Right forelimb (tissue), 1 donor: ENCODE measurements at places on chromosomes 13 and 19.

DNA sequence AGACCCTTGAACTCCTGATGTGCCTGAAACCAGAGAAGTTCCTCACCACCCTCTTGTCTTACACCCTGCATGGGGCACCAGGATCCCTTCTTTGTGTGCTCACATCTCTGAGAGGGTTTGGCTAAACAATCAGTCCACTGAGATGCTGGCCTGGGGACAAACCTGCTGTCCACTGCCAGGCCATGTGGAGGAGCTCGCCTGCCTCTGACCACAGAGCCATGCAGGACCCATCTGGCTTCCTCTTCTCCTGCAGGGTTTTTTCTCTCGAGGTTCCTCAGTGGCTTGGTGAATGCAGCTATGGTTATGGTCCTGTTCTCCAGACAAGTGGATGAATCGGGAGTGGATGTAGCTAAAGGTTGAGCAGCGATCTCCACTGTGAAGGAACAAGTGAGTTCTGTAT lies 49.1 kb upstream of the MEDAG start:
- DNase-seq = no peak

GRCh38 chr19:55340784-55341147 lies 1.1 kb downstream of the KMT5C start:
- peak; percentile 50 for DNase-seq

DNA sequence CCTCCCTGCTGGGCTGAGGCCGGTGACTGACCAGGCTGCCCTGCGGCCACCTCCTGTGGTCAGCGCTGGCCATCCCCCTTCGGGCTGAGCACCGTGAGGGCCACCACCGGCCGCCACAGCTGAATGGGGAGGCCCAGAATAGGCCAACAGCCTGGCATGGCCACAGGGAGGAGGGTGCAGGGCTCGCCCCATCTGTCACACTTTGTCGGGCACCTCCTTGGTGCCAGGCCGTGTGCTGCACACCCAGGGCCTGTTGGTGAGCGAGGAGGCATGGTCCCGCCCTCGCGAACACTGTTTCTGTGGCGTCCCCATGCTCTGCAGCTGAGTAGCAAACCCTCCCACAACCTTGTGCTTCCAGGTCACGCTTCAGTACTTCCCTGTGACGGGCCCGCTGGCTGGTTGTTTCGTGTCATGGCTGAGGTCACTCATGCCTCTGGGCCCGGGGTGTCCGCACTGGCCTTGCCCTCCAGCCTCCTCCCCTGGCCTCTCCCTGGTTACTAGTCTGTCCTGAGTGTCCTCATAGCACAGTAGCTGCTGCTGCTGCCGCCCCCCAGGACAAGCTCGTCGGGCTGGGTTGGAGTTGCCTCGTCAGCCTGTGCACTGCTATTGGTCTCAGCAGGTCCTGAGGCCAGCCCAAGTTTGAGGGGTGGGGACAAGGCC lies 15.2 kb downstream of the EPN1 start:
- no peak for DNase-seq

- DNase-seq = peak; percentile 72
Observed at GRCh38 chr19:4064496-4065260, 2.0 kb downstream of the ZBTB7A start.

DNA sequence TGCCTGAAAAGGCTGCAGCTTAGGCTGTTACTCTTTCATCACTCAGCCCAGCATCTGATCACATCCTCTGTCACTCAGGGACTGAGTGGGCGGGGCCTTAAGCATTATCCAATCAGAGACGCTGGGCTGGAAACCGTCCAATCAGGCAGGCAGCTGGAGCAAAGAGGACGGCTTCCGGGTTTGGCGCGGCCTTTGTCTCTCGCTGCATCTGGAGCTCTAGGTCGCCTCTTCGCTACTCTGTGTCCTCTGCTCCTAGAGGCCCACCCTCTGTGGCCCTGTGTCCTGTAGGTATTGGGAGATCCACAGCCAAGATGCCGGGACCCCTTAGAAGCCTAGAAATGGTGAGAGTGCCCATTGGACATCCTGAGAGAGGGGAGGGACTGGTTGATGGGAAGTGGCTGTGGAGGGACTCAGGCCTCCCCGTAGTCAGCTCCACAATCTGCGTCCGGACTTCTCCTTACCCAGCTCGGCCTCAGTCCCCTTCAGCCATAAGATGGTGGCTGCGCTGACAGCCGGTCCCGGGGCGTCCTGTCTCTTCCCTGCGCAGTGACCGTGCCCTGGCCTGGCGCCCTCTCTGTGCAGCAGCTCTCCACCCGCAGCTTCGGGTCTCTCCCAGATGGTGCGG lies at the start of gene ZNF486:
Gene ZNF486, plus strand, starts transcription at position 195 of the 625 bp plus-strand sequence. Its CDS starts 117 bp downstream, at position 312.
- DNase-seq = peak; percentile 97

- DNase-seq = no peak
Observed at GRCh38 chr13:88704600-88705275, 1033.6 kb downstream of the SLITRK5 start.

DNA sequence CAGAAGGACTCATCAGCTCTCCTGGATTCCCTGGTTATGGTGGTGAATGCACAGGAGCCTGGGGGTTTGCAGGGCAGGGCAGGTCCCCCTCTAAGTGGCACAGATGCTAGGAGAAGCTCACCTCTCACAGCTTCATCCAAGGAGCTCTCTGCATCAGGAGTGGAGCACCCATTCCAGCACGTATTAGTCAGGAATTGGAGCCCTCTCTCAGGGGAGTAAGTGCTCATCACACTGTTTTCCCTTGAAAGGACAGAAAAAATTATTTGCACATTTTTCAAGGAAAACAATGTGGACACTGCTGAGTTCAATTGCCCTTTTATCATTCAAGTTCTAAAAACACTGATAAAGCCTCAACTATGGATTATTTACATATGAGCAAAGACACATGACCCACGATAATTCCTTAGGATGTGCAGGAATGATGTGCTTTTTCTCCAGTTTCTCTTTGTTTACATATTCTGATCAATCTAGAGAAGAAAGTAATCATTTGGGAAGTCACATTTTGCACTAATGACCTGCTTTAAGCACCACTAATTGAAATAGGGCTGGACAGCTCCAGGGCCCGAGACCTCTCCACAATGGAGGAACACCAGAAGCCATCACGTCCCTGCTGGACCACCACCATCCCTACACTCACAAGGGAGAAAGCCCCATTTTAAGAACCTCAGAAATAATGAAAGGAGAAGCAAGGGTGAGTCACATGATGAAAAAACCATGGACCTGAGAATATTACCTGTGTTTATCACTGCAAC lies 40.6 kb downstream of the SOHLH2 start:
- no peak for DNase-seq

DNA sequence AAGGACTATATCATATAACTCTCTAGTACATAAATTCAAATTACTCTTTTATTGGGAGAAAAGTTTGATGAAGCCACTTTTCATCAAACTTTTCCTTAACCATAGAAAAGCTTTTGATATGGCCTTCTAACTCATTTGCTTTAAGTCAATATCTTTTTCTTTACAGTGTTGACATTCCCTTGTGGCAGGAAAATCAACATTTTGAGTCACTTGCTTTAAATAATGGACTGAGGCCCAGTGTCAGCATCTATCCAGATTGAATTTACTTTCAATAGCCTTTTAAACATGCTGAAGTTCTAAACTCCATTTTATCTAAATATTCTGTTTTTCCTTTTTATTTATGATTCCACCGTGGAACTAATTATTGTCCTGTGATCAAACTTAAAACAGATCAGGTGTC lies 62.7 kb downstream of the PCDH9 start:
- no peak for DNase-seq

DNA sequence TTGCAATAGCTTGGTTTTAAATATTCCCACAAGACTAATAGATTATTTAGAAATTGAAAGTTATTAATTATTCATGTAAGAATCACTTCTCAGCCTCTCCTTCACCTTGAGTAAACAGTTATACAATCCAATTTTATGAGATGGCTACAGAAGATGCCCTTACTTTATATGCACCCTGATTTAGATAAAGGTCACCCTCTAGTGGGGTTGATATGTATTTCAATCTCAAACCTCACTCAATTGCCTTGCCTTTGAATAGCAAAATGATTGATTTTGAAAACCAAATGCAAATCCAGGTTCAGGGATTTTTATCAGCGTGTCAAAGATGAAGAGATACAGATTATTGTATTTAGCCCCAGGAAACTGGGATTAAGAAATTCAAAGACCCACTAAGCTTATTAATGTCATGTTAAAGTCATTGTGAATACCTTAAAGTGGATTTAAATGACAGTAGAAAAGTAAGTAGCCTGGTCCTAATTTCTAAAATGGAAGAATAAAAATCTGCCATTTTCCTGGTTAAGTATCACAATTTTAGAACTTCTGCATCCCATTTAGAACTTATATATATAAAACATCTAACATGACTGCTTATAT lies 305.1 kb downstream of the ITGBL1 start:
- no peak for DNase-seq

GRCh38 chr13:78036841-78037240 lies 118.2 kb upstream of the EDNRB start:
- no peak for DNase-seq

- no peak for DNase-seq
Observed at GRCh38 chr13:42078128-42078808, 29.8 kb downstream of the DGKH start.

DNA sequence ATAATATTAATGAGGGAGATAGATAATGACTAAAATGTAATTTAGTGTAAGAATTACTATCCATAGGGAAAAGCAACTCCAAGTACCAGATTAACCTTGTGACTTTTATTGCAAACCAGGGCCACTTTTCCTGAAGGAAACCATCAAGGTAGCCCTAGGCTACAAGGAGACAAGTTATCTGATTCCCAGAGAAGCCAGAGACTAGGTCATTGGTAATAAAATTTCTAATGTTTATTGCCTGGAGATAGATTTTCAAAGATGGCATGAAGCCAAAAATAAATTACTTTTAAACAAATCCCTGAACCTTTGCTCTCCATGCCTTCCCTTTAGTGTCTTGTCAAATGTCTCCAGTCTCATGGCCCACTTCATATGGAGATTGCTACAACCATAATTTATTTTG lies 610.1 kb upstream of the SLC10A2 start:
- no peak for DNase-seq

DNA sequence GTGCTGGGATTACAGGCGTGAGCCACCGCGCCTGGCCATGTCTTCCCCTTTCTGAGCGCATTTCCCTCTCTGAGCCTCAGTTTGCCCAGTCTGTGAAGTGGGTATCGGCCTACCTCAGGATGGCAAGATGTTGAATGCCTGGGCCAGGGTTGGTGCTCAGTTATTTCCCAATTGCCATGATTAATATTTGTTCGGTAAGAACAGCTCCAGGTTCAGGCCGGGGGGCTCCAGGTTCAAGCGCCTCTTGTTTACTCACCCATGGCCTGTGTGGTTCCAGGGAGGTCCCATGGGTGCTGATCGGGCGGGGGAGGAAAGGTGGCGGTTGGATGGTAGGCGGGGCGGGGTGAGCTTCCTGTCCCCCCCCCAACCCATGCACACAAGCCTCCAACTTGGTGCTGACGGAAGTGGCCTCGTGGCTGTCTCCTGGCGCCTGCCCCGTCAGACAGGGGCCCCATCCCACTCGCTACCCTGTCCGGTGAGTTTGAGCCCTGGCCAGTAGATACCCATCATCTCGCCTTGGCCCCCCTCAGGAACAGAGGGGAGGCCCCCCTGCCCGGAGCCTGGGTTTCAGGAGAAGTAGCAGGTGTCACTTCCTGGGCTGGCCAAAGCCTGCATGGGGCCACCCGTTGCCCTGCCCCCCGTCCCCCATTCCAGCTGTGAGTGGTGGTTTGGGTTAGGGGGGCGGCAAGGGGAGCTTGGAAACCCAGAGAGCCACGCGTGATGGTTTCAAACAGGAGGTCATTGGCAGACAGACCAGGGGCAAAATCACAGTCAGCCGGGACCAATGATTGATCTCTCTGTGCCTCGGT lies at the start of gene FCHO1:
Gene FCHO1, plus strand, starts transcription at position 375 of the 809 bp plus-strand sequence. CDS start 3,688 bp downstream, outside the sequence.
- DNase-seq = no peak

DNA sequence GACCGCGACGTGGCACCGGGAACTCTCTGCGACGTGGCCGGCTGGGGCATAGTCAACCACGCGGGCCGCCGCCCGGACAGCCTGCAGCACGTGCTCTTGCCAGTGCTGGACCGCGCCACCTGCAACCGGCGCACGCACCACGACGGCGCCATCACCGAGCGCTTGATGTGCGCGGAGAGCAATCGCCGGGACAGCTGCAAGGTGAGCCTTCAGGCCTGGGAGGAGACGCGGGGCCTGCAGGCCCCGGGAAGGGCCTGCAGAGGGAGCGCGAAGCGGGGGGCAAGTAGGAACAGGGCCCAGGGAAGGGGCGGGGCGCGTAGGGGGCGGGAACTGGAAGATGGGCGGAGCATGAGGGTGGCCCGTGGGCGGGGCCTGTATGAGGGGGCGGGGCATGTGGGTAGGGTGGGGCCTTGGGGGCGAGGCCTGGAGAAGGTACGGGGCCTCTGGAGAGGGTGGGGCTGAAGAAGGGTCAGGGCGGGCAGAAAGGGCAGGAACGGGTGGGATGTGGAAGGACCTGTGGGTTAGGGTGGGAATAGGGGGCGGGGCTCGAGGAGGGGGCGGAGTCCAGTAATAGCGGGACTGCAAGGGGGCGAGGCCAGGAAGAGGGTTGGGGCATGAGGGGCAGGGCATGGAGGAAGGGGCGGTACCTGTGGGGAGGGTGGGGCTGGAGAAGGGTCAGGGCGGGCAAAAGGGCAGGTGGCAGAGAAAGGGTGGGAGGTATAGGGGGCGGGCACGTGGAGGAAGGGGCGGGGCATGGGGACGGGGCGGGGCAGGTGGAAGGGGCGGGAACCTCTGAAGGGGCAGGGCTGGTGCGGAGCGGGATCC lies 2.5 kb downstream of the CFD start:
- no peak for DNase-seq

DNA sequence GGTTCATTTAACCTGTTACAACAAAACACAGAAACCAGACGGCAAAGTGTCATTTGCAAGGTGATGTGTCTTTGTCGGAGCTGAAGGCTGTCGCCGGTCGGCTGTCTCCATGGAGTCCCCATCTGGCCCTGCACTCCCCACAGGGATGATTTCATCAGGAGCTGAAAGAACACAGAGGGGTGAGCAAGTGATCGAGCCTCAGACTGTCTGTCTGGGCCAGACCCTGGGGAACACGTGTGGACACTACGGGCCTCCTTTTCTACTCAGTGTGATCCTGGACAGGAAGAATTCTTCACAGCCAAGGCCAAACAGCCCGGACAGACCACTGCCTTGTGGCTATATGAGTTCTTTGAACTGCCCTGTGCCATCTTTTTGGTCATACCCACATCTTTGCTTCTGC lies 85.1 kb downstream of the RNASEH2B start:
- no peak for DNase-seq

DNA sequence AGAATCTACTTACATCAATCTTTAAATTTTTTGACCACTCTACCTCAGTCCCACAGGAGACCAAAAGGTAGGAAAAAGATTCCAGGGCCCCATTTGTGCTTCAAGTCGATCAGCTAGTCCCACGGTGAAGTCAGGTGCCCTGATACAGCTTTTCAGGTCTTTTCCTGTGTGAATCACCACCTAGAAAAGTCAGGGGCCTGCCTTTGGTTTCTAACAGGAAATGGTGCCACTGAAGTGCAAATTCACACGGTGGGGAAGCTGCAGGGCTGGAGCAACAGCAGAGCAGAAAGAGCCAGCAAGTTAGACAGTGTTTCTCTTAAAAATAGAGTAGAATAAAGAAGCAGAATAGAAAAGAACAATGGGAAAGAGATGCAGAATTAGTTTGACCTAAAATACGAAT lies 107.5 kb downstream of the KLF12 start:
- DNase-seq = no peak

- peak; percentile 72 for DNase-seq
Observed at GRCh38 chr19:14031719-14032480, at the start of gene IL27RA. Gene IL27RA, plus strand, starts transcription at chr19:14031762. Its CDS starts 111 bp downstream, at chr19:14031873.
